ENCODE measurements at places on chromosomes 16 and 17.

- H3K27me3 ChIP-seq = no peaks in the 10 kb centered on the region
- peaks cover 92% of the 10 kb centered on the region for H3K36me3 ChIP-seq
- no peaks in the 10 kb centered on the region for H3K4me1 ChIP-seq
- H3K27ac ChIP-seq = no peak overlapping the region
Observed at GRCh38 chr16:16112450-16113053, 110.7 kb downstream of the ABCC6 start.

- no peak overlapping the region for H3K4me3 ChIP-seq
Observed at GRCh38 chr16:69315486-69316311, 4.5 kb downstream of the VPS4A start.

DNA sequence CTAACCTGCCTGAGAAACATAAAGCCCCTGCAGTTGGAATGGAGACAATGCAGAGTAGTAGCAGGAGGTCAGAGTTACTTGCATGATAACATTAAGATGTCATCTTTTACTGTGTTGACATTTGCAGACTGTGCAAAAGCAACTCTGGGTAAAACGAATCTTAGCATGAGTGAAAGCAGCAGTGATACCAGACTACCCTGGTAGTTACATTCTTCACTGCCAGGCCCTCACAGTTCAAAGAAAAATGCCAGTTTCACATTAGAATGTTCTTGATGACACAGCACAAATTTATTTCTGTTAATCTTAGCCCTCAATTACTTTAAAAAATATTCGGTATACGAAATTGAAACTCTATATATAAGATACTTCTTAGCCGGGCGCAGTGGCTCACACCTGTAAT, 12.2 kb downstream of the MPHOSPH6 start:
- H3K27ac ChIP-seq = no peak overlapping the region
- peak; percentile 6 for DNase-seq
- peaks cover under 1% of the 10 kb centered on the region for H3K4me1 ChIP-seq

DNA sequence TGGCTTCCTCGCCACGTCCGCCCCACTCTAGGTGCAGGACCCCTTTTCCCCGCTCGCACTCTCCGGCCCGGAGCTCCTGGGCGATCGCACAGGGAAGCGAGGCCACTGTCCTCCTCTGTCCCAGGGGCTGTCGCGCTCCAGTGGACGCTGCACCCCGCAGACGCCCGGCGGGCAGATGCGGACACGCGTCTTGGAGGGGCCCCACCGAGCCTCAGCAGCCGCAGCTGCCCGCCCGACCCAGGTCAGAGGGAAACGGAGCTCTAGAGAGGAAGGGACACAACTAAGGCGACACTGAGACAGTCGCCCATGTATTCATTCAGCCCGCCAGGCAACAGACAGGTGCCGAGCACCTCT, 726 bp upstream of the SLC13A5 start:
- peaks cover 9% of the 10 kb centered on the region for H3K4me1 ChIP-seq
- no peak for DNase-seq
- H3K36me3 ChIP-seq = no peaks in the 10 kb centered on the region
- H3K4me3 ChIP-seq = no peak overlapping the region

- peaks cover 38% of the 10 kb centered on the region for H3K27me3 ChIP-seq
- DNase-seq = no peak
- H3K4me3 ChIP-seq = no peak overlapping the region
- H3K27ac ChIP-seq = no peak overlapping the region
- no peaks in the 10 kb centered on the region for H3K36me3 ChIP-seq
- no peaks in the 10 kb centered on the region for H3K4me1 ChIP-seq
Observed at GRCh38 chr16:50507397-50507796, 40.8 kb upstream of the NKD1 start.

DNA sequence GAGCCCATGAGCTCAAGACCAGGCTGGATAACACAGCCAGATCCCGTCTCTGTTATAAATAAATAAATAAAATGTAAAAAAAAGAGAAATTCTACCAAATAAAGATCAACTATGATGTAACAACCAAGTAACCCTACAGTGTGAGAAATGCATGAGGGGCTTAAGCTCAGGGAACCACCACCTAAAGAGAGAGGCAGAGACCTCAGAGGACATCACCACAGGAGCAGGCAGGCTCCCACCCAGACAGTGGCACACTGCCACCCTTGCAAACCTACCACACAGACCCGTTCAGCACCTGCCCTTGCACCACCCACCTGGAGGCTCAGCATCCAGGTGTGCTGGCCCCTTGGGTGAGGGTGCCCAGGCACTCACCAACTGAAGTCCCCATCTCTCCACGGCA, 45.6 kb downstream of the ANKRD11 start:
- no peak overlapping the region for H3K27ac ChIP-seq
- no peak overlapping the region for H3K4me3 ChIP-seq
- H3K4me1 ChIP-seq = peaks cover 44% of the 10 kb centered on the region
- H3K36me3 ChIP-seq = no peaks in the 10 kb centered on the region
- no peak for DNase-seq

- no peak overlapping the region for H3K27ac ChIP-seq
- peak overlapping the region; percentile 80 for H3K4me3 ChIP-seq
- peaks cover 28% of the 10 kb centered on the region for H3K27me3 ChIP-seq
- peaks cover 37% of the 10 kb centered on the region for H3K4me1 ChIP-seq
- H3K36me3 ChIP-seq = no peaks in the 10 kb centered on the region
Observed at GRCh38 chr17:44362949-44363612, 572 bp downstream of the FAM171A2 start.

DNA sequence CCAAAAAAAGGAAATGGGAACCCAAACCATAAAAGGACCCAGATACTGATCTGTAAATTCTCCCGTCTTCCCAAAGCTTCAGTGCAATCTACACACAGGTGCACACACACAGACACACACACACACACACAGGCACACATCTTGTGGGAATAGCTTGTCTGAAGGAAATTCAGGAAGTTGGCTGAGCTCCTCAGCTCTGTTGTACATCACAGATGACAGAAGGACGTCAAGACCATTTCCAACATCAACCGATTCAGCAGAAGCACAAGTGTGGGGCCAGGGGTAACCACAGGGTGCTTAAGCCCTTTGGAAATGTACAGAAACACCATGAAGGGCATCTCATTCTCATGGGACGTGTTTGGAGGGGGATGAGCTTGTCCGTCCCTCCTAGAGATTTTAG, 498.1 kb upstream of the PSMD7 start:
- no peaks in the 10 kb centered on the region for H3K27me3 ChIP-seq
- no peak for DNase-seq
- no peak overlapping the region for H3K4me3 ChIP-seq
- no peaks in the 10 kb centered on the region for H3K4me1 ChIP-seq
- no peaks in the 10 kb centered on the region for H3K36me3 ChIP-seq

GRCh38 chr17:76500074-76500746, 1.0 kb downstream of the RHBDF2 start:
- peaks cover 56% of the 10 kb centered on the region for H3K4me1 ChIP-seq
- H3K27me3 ChIP-seq = peaks cover 37% of the 10 kb centered on the region
- no peaks in the 10 kb centered on the region for H3K36me3 ChIP-seq
- H3K4me3 ChIP-seq = peak overlapping the region; percentile 91

- no peaks in the 10 kb centered on the region for H3K27me3 ChIP-seq
- no peak overlapping the region for H3K4me3 ChIP-seq
- no peak for DNase-seq
- H3K36me3 ChIP-seq = peaks cover 55% of the 10 kb centered on the region
Observed at GRCh38 chr17:82489117-82489516, 30.4 kb upstream of the FOXK2 start.

- H3K4me3 ChIP-seq = no peak overlapping the region
- H3K27ac ChIP-seq = no peak overlapping the region
- H3K36me3 ChIP-seq = no peaks in the 10 kb centered on the region
- H3K4me1 ChIP-seq = peaks cover 5% of the 10 kb centered on the region
- DNase-seq = no peak
Observed at GRCh38 chr16:57540387-57540786, 2.1 kb upstream of the ADGRG5 start.

- DNase-seq = no peak
- H3K27me3 ChIP-seq = no peaks in the 10 kb centered on the region
- H3K27ac ChIP-seq = no peak overlapping the region
- no peak overlapping the region for H3K4me3 ChIP-seq
- no peaks in the 10 kb centered on the region for H3K4me1 ChIP-seq
- H3K36me3 ChIP-seq = no peaks in the 10 kb centered on the region
Observed at GRCh38 chr16:73140929-73141328, 93.0 kb upstream of the ZFHX3 start.

- no peak overlapping the region for H3K4me3 ChIP-seq
- DNase-seq = no peak
- no peak overlapping the region for H3K27ac ChIP-seq
- H3K36me3 ChIP-seq = no peaks in the 10 kb centered on the region
- peaks cover 2% of the 10 kb centered on the region for H3K4me1 ChIP-seq
Observed at GRCh38 chr16:5064915-5065314, 841 bp downstream of the C16orf89 start.

DNA sequence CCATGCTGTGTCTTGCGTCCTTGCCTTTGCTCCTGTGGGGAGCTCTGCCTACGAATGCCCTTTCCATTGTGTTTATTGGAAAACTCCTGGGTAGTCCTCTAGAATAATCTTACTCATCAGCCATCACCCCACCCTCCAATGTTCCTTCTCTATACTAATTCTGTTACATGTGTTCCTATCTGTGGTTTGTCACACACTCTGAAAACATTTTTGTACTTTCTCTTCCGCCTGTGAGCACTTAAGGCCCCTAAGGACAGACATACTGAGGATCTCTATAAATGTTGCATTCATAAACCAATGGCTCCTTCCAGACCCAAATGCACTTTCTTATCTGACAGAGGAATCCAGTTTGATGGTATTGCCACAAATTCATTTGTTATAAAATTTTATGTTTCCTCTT, 53.9 kb upstream of the MON1B start:
- H3K27me3 ChIP-seq = no peaks in the 10 kb centered on the region
- no peaks in the 10 kb centered on the region for H3K4me1 ChIP-seq
- no peaks in the 10 kb centered on the region for H3K36me3 ChIP-seq
- peak; percentile 8 for DNase-seq
- no peak overlapping the region for H3K27ac ChIP-seq

DNA sequence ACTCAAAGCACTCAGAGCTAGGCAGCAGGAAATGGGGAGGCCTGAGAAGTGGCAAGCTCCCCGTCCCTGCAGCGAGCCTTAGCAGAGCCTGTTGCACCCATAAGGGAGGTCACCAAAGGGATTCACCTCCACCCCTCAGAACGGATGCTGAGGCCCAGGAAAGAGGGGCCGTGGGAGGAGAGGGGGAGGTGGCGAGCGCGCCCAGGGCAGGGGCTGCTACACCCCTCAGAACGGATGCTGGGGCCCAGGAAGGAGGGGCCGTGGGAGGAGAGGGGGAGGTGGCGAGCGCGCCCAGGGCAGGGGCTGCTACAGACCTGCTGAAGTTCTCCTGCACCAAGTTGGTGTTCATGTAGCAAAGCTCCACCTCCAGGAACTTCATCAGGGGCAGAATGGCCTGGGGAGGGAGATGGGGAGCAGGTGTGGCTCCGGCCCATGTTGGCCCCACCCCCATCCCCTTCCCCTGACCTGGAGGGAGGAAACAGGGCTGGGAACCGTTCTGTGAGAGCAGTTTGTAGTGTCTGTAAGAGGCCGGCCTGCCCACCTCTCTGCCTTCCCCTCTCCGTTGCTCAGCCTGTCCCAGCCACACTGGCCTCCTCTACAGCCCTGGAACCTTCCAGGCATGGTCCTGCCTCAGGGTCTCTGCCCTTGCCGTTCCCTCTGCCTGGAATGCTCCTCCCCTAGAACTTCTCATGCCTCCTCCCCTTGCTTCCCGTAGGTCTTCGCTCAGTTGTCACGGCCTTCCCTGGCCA, 11.4 kb downstream of the UNC13D start:
- DNase-seq = no peak
- no peaks in the 10 kb centered on the region for H3K27me3 ChIP-seq
- H3K36me3 ChIP-seq = peaks cover 23% of the 10 kb centered on the region

- H3K36me3 ChIP-seq = no peaks in the 10 kb centered on the region
- no peak overlapping the region for H3K27ac ChIP-seq
- H3K4me3 ChIP-seq = no peak overlapping the region
- peaks cover 7% of the 10 kb centered on the region for H3K27me3 ChIP-seq
- DNase-seq = peak; percentile 81
- peaks cover 10% of the 10 kb centered on the region for H3K4me1 ChIP-seq
Observed at GRCh38 chr17:44331249-44331760, 6.7 kb upstream of the SLC25A39 start.

DNA sequence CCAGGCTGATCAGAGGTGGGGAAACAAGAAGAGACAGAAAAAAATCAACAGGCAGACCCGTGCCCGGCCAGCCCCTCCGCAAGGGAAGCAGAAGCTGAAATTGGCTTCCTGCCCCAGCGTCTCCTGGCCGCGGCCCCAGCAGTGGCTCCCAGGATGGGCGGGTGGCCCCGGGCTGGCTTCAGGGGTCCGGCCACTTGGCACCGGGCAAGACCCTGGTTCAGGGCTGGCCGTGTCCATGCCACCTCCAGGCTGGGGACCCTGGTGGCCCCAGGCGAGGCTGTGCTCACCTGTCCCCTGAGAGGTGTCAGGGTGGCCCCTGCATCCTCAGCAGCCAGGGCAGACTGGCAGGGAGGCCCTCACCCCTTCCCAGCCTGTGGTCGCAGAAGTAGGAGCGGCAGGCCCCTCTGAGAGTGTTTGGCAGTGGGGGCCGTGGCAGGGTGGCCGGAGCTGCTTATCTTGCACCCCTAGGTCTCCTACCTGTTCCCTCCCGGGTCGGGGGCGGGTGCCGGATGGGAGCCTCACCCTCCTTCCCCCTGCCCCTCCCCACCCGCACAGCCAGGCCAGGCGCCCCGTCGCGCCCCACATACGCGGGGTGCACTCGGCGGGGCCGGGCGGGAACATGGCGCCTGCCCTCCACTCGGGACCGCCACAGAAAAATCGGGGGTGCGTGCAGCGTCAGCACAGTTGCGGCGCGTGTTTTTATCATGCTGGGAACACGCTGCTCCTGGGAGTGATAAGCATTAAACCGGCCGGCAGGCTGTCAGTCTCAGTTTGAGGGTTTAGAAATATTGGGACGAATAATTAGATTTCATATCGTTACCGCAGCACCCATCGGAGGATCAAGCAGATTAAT, 46.7 kb upstream of the ZC3H18 start:
- no peak for DNase-seq
- H3K36me3 ChIP-seq = no peaks in the 10 kb centered on the region
- no peak overlapping the region for H3K4me3 ChIP-seq
- peaks cover 10% of the 10 kb centered on the region for H3K4me1 ChIP-seq

GRCh38 chr17:51595826-51596398, 335.6 kb downstream of the UTP18 start:
- H3K27ac ChIP-seq = no peak overlapping the region
- H3K36me3 ChIP-seq = no peaks in the 10 kb centered on the region
- H3K27me3 ChIP-seq = no peaks in the 10 kb centered on the region
- DNase-seq = no peak
- no peaks in the 10 kb centered on the region for H3K4me1 ChIP-seq

GRCh38 chr17:29962656-29963055, 21.2 kb downstream of the EFCAB5 start:
- no peaks in the 10 kb centered on the region for H3K4me1 ChIP-seq
- no peak overlapping the region for H3K4me3 ChIP-seq
- H3K27me3 ChIP-seq = no peaks in the 10 kb centered on the region
- H3K27ac ChIP-seq = no peak overlapping the region
